ENCODE measurements at places on chromosomes 2 and 18. TPM values are rescaled to one million over a fixed set of nuclear protein-coding genes. Genes with fewer than 3 reads are reported as not detected.

- DNase-seq = no peak
These were observed 960.9 kb downstream of the CBLN2 start for GRCh38 chr18:71583252-71583651.

- DNase-seq = no peak
These were observed 437.1 kb downstream of the BCL11A start for GRCh38 chr2:60116161-60116875.

DNA sequence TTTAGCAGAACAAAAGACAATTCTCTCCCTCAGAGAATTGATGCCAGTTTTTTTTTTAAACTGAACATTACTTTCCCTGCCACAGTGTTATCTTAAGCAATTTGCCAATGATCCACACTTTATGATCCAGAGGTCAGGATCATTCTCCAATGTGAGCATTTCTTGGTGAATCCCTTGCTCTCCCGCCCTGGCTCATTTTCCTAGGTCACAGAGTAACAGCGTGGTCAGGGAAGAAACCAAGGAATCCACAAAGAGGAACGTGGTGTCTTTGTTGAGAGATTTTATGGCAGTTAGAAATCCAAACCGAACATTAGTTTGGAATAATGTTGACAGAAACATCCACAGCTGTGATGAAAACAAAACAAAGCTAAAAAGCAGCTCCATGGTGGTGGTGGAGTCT is 250.3 kb downstream of the TTC32 start:
- DNase-seq = no peak

- no peak for DNase-seq
These were observed 2.8 kb upstream of the OSBPL6 start for GRCh38 chr2:178191511-178191910.

- no peak for DNase-seq
These were observed 505.5 kb upstream of the FAM98A start for GRCh38 chr2:34104601-34105000.

GRCh38 chr2:46489423-46490174 is 10.2 kb downstream of the TMEM247 start:
- no peak for DNase-seq

DNA sequence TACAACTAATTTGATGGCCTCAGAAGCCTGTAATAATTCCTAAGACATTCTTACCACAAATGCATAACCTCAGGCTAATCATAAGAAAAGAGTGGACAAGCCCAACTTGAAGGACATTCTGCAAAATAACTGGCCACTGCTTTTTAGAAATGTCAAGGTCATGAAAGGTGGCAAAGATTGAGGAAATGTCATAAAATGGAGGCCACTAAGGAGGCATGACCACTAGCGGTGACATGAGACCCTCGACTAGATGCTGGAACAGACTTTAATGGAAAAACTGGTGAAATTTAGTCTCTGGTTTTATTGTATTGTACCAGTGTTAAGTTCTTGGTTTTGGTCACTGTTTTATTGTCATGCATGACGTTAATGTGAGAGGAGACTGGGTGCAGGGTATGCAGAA is 78.6 kb downstream of the SP3 start:
- DNase-seq = no peak

GRCh38 chr2:23128684-23129292 is 256.2 kb upstream of the KLHL29 start:
- DNase-seq = no peak

GRCh38 chr2:127811397-127812321 is 688 bp upstream of the WDR33 start:
- DNase-seq = peak; percentile 2

DNA sequence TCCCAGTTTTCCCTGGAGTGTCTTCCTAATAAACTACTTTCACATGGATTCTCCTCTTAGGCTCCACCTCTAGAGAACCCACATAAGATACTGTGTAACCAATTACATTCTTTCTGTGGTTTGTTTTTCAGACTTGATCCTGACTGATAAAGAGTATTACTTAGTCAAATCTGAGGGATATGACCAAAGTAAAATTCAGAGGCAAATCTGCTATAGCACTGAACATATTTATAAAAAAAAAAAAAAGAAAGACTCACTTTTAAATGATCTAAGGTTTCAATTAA is 13.9 kb downstream of the CKAP2L start:
- DNase-seq = no peak

DNA sequence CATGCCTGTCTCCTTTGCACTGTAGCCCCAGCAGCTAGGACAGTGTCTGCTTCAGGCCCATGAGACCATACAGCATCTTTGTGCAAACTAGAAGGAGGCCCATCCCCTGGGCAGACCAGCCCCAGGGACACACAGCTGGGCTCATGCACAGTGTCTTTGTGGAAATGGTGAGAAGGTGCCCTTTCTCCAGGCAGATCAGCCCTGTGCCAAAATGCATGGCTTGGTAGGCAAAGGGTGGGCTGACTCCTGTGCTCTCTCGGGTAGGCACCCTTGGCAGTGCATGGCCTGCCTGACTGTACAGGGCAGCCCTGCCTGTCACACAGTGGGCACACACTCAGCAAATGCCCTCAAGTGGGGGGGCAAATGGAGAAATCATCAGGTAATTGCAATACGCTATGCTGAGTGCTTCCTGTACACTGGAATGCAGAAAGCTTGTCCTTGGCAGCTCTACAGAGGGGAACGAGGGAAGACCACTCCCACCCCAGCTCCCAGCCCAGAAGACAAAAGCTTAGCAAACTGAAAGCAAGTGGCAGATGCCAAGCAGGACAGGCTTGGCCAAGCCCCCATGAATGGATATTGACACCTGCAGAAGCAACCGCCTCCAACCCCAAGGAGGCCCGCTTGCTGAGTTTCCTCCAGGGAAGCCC is 21.6 kb downstream of the TNS1 start:
- DNase-seq = no peak

DNA sequence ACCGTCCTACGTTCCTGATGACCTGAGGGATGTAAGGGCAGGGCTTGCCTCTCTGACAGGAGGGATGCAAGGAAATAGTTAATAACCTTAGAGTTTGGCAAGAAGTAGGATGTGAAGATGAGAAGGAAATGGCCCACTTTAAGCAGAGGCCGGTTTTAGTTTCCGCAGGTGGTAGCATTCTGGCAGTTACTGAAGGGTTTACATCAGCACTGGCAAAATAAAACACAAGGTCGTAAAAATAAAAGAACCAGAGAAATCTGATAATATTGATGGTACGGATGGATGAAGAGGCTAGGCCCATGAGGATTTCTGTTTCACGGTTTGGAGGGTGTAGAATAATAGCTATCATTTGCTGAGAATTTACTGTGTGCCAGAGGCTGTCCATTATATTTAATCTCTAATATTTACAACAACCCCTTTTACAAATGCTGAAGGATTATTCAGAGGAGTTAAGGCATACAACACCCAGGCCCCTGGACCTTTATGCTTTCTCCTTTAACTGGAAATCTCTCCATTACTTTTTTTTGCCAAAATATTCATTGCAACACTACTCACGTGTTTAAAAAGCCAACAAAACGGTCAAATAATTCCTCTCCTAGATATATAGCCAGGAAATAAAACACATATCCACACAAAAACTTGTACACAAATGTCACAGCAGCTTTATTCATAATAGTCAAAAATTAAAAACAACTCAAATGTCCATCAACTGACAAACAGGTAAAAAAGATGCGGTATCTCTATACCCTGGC is 28.5 kb downstream of the DAPL1 start:
- DNase-seq = no peak

GRCh38 chr2:105380432-105381100 is 18.3 kb downstream of the FHL2 start:
- peak; percentile 71 for DNase-seq

- no peak for DNase-seq
These were observed 62.7 kb upstream of the CAPN13 start for GRCh38 chr2:30869988-30870387.

DNA sequence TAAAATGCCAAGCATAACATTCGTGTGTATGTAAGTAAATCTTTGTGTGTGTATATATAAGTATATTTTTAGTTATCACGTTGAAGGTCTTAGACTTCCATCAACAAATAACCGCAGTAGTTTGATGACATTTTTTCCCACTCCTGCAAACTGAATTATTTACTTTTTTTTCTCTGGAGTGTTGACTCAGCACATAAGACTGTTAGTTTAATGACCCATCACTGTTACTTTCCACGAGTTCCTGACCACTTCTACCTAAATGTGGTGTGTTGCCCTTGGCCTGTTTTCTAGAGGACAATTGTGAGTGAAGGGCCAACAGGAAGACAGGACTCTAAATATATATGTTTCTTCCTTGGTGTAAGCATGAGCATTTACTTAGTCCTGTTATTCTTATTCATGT is 71.3 kb upstream of the TXNDC2 start:
- DNase-seq = no peak

DNA sequence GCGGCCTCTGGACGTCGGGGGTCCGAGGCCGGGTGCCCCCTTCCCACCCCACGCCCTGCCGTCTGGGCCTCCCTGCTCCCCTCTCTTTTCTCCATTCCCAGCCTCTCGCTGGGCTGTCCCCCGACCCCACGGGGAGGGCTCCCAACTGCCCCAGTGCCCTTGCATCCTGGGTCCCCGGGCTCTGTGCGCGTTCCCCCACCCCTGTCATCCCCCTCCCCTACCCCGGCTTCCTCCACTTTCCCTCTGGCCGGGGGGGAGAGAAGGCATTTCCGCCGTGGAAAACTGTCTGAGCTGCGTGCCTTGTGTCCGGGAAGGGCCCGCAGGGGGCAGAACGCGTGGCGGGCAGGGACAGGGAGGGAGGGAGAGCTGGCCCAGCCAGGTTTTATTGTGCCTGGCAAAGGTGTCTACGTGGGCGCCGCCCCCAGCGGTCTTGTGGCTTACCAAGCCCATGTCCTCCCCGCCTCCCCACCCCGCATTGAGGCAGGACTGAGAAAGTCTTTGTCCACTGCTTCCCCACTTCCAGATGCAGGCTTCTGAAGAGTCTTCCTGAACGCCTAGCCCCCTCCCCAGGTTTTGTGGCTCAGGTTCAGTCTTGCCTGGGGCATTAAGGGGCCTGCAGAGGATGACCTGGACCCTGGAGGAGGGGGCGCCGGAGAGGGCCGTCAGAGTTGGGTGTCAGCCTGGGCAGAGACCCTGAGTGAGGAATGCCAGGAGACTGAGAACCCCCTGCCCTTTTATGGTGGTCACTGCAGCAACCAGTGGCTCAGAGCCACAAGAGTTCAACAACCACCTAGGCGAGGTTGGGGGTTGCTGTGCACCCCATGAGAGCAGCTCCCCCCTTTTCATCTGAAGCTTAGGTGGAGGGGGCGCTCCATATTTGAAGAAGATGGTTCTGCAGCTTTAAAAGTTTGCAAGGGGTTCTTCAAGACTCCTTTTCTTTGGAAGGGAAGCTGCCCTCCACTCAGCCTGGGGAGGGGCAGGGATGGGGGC is 1.3 kb downstream of the ITM2C start:
- peak; percentile 63 for DNase-seq

DNA sequence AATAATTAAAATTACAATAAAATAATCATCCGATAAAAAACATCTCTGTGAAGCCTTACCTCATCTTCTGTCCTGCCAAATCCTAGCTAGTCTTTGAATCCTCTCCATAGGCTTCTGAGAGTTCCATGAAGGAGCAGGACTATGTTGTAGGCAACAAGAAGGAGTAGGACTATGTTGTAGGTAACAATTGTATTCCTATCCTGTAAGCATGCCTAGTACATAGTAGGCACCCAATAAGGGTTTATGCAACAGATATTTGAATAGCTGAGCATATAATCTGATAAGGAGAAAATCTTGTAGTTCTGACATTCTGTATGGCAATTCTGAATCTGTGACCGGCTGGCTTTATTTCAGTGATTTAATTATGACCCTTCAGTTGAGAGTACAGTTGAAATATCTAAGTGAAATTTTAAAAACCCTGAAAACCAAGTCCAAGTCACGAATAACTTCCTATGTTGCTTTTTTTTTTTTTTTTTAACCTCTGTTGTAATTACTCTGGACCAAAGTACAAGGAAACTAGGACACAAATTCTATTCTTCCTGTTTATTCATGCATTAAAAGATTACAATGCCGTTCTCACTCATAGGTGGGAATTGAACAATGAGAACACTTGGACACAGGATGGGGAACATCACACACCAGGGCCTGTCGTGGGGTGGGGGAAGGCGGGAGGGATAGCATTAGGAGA is 27.8 kb downstream of the VWA3B start:
- DNase-seq = no peak

The LOXHD1 gene
- not detected for total RNA-seq

The CYP27C1 gene
- 0.72 TPM for total RNA-seq

The SLC11A1 gene
- total RNA-seq = 32.5 TPM

The LBX2 gene
- total RNA-seq = not detected

The OTX1 gene
- total RNA-seq = 4.8 TPM

The SETBP1 gene
- total RNA-seq = 34.4 TPM

The RESP18 gene
- not detected for total RNA-seq

The DSG1 gene
- 26.5 TPM for total RNA-seq

The KIAA2012 gene
- total RNA-seq = 1.7 TPM

All from umbilical cord (tissue), 2 donors.